Stimulated activated CD8-positive, alpha-beta memory T cell treated with anti-CD3 and anti-CD28 coated beads, Interleukin-7, amount 100 ng/mL, for 1 hour (primary cell): ENCODE measurements at places on chromosomes 5 and 9.

DNA sequence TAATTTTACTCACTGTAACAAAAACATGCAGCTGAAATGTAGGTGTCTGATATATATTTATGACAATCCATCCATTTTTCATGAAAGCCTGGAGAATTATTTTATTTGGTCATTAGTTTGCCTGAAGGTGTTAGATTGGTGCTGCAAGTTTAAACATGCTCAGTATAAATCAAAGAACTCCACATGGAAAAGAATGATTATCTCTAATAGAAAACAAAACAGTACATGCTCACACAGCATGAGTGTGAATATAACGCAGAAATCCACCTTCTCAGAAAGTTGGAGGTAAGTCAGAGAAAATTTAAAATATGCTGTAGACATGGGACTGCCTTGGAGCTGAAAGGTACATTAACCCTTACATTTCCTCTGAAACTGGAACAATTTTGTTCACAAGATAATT, 165.5 kb upstream of the RGS7BP start:
- no peak for DNase-seq

- DNase-seq, result no peak
Observed at GRCh38 chr9:123568691-123569688, 213.0 kb downstream of the CRB2 start.

DNA sequence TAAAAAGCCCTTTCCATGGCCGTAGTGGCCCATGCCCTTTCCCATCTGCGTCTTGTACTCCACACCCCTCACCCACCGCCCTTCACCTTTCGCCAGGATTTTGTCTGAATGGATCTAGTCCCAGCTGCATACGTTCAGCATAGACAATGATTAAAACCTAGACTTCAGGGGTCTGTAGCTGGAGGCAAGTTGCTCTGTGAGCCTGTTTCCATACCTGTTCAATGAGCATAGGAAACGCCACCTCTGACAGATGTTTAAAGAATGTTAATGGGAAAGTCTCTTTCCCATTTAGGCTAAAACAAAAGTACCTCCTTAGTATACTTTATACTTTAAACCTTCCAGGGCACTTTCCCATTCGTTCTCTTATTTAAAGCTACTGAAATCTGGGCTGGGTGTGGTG, 105.7 kb downstream of the SPRY4 start:
- no peak for DNase-seq

DNA sequence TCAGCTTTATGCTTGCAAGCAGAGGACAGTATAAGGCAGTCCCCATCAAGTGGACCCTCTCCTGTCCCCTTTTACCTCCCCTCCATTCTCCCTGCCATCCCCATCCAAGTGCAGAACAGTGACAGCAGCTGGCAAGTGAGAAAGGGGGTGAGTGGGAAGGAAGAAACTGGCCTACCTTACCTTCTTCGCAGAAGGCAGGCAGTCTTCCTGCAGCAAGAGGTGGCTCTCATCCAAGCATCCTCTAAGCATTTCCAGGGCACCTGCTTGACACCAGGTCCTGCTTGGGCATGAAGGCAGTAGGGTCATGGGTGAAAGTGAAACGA, 77.3 kb upstream of the SH3PXD2B start:
- DNase-seq, result no peak

DNA sequence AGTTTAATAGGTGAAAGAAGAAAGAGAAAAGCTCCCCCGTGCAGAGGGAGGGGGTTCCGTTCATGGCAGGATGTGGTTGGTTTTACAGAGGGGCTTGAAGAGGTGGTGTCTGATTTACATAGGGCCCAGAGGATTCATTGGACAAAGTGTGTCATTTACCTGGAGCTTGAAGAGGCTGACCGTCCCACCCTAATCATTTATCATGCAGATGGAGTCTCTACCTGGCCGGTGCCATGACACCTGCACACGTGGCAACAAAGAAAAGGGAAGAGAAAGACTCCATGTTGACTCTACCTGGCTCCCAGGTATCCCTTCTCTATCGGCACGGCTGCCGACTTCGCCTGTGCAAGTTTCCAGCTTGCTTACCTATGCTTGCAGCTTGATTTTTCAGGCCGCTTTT, 35.3 kb upstream of the PRRC2B start:
- DNase-seq, result no peak

GRCh38 chr5:32394981-32395380, 49.6 kb downstream of the ZFR start:
- no peak for DNase-seq

DNA sequence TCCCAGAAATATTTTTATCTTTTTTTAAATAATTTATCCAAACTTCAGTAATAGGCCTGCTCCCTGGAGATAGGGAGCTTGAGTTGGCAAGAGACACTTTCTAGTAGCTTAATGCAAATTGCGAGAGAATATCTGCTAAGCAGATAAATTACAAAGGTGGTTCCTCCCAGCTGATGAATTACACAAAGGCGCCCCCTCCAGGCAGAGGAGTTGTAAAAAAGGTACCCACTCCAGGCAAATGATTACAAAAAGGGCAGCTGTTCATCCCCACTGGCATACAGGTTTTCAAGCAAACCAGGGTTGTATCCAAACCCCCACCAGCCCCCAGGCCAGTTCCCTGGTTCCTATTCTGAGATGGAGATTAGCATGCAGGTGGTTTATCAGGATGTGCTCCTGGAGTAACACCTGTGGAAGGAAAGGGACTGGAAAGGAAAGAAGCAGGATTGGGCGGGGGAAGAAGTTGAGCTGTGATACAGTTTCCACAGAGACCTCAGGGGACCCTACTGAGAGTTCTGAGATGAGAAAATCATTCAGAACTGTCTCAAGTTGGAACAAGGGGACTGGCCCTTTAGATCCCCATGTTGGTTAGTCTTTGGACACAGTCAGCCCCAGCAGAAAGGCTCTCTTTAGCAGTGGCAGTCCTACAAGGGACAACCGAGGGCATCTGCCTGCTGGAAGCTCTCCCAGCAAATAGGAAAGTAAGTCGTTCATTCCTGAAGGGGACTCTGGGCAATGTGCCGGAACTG, 25.5 kb downstream of the ESM1 start:
- DNase-seq, result no peak

DNA sequence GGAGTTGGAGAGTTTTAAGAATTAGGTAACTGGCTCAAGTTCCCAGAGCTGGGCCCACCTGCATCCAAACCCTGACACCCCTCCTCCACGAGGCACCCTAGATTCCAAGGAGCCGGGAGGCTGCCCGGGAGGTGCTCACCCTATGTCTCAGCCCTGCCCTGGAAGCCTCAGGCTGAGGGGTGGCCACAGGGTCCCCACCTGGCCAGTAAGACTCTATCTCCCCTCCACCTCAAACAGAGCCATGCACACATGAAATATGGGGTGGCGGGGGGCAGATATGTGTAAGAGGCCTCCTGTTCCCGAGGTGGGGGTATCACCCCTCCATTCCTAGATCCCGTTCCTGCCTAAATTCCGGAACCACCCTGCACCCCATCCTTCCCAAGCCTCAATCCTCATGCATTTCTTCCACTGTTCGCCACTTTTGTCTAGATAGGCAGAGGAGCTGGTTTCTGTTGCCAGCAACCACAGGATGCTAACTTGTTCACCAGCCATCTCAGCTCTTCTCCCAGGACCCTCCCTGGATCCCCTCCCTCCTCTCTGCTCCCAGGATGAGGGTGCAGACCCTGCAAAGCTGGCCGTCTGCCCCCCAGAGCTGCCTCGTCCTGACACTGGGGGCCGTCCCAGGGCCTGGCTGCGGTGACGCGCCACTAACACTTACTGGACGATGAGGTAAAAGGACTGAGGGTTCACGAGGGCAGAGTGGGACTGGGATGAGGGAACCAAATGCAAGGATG, 44.1 kb downstream of the COL23A1 start:
- no peak for DNase-seq

DNA sequence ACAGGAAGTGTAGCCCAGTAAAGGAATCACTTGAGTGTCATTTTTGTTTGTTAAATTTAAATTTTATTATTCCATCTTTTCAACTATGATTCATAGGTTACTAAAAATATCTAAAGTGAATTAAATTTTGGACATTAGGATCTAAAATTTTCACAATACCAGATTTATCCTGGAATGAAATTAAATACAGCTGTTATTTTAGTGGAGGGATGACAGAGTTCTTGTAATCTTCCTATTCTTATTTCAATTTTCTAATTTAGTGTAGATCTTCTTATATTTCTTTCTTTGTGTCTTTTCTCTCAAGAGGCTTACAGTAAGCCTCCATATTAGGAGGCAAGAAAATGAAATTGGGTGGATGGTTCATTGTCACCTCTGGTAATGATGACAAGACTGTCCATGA, 167.9 kb upstream of the TNC start:
- no peak for DNase-seq

- DNase-seq, result no peak
Observed at GRCh38 chr5:135952683-135953082, 2.1 kb downstream of the LECT2 start.

DNA sequence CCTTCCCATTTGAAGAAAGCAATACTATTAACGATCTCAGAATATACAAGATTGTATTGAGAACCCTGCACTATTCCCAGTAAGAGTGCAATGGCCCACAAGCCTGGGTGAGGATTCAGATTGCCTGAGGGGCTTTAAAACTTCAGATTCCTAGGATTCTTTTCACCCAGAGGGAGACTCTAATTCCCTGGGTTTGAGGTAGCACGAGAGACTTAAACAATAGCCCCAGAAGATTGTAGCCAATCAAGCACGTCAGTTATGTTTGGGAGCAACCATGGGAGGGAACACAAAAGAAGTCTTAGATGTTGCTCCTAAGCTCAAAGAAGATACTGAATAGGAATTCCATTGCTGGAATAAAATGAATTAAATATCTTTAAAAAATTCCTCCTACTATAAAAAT, 17.9 kb downstream of the MRPS27 start:
- DNase-seq, result no peak
